Fibroblast of skin of right quadriceps (primary cell): ENCODE measurements at places on chromosomes 5 and 9.

DNA sequence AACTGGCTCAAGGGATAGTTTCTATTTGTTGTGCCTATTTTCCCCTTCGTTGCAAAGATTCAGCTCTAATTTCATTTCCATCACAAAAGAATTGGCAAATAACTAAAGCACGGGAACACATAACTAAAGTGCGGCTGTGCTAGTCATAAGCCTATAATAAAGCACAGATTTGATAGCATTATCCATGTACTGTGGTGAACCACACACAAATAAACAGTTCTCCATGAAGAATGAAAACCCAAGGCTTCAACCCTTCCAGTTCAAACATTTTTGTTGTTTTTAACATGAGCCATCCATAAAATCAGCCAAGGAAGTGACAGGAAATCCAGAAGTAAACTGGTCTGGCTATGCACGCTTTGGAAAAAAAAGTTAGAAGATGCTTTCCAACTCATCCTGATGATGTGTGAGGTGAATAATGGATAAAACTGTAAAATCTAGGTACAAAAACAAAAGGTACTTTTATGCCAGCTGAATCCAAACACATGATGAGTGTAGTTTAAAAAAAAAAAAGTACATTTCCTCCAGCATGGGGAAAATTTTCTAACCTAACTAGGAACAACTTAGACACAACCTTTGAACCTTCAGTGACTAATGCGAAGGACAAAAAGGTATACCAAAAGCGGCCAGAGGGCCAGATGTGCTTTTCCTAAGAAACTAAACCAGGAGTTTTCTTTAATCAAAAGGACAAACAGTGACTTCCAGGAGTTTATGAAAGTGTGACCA lies 10.2 kb downstream of the ZNF608 start:
- peak; percentile 93 for DNase-seq

DNA sequence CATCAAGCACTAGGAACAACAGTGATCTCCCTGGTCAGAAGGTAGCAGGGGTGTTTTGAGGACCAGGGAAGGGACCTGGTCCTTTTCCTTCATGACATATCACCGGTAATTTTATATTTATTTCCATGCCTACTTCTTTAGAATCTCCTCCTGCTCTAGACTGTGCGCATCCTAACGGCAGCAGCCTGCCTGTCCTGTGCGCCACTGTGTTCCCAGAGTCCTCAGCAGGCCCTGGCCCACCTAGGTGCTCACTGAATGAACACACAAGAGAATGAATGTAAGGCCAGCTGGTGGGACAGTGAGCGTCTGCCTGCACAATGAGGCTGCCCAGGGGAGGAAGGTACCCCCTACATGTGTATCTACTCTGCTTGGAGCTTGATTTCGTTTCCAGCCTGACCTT lies 51.5 kb downstream of the C5orf15 start:
- DNase-seq, result no peak

GRCh38 chr9:115764645-115765044 lies 388.9 kb upstream of the PAPPA start:
- DNase-seq, result no peak

- DNase-seq, result no peak
Measured at GRCh38 chr5:79190235-79190529, 45.7 kb upstream of the JMY start.

DNA sequence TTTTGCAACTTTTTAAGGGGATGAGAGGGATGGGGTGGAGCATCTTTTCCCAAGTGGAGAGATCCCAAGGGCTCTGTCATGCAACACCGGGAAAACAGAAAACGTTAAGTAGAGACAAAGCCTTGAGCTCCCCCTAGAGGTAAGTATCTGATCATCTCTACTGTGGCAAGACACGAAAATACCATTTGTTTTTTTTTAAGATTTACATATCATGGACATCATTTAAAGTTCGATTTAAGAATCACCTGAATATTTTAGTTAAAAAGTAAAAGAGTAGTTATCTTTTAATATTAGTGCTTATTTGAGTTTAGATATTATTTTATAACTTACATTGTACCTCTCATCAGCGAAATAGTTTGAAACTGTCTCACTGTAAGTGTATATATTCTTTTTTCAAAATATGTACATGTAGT lies 200.4 kb downstream of the LRRC70 start:
- DNase-seq, result peak; percentile 58

- no peak for DNase-seq
Measured at GRCh38 chr9:126225611-126226609, 100.7 kb upstream of the MVB12B start.

GRCh38 chr9:113129884-113130283 lies 20.9 kb upstream of the SLC31A2 start:
- no peak for DNase-seq

GRCh38 chr9:96771124-96771523 lies 6.8 kb downstream of the ZNF510 start:
- no peak for DNase-seq

DNA sequence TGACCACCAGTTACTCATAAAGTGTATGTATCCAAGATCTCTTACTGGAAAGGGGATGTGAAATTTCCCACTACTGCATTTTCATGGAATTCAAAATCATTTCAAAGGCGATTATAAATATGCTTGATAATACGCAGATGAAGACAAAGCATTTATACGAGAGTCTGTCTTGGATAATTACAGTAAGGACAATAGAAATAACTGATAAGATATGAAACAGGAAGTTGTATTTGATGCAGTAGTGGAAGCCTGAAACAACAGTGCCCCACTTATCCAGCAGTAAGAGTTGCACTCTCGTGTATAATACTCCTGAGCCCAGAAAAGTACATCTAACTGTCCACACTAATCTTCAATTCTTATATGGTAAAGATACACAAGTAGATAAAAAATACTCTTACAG lies 188.7 kb upstream of the POU5F2 start:
- DNase-seq, result no peak

- no peak for DNase-seq
Measured at GRCh38 chr5:147743012-147743411, 39.5 kb downstream of the JAKMIP2 start.
